Germinal center (tissue), 1 donor: ENCODE measurements at places on chromosomes 3 and 15.

GRCh38 chr15:63815796-63816533 lies 17.8 kb downstream of the HERC1 start:
- DNase-seq = no peak

- no peak for DNase-seq
Measured at GRCh38 chr15:92719021-92719420, 63.4 kb upstream of the FAM174B start.

- DNase-seq = no peak
Measured at GRCh38 chr3:12445523-12446240, 38.6 kb upstream of the TSEN2 start.

GRCh38 chr3:129521611-129522010 lies 6.8 kb upstream of the RHO start:
- no peak for DNase-seq

DNA sequence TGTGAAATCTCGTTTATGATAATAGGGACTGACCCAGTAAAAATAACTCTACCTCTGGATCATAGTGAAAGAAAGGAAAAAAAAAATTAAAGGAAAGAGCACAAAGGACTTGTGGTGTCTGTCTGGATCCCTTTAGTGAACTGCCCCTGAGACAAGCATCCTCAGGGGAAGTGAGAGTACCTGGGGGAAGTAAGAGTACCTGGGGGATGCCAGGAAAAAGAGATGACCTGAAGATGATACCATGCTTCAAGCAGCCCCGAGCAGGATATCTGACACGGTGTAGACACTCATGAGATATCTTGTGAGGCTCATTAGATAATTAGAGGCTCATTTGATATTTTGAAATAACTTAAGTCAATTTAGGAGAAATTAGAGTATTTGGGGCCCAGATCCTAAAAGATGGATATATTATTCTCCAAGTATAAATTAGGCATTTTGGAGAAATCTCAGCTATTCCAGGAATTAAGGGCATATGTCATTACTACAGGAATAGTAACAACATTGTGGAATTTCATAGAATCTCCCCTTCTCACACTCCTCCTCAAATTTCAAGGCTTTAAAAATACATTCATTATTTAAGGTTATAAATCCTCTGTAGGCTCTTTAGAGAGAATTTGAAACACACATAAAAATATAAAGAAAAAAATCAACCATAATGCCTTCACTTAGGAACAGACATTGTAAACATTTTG lies 36.3 kb upstream of the PSMD6 start:
- DNase-seq = no peak

DNA sequence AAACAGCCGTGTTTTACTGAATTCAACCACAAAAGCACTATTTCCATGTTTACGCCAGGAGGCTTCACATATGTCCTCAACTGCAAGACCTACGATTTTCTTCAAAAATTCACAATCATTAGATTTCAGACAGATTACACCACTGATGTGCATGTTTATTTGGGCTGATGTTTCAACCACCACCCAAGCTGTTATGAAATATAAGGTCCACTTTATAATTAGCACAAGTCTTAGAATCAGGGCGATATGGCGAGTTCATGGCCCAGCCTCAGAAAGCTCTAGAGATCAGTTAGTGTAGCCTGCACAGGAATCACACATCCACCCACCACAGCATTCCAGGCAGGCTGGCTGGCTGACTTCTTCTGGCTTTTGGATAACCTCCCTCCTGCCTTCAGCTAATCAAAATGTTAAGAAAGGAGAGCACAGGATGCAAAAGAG lies 15.4 kb downstream of the SH3BP5 start:
- no peak for DNase-seq

- DNase-seq = no peak
Measured at GRCh38 chr3:193729601-193730000, 136.6 kb downstream of the OPA1 start.

DNA sequence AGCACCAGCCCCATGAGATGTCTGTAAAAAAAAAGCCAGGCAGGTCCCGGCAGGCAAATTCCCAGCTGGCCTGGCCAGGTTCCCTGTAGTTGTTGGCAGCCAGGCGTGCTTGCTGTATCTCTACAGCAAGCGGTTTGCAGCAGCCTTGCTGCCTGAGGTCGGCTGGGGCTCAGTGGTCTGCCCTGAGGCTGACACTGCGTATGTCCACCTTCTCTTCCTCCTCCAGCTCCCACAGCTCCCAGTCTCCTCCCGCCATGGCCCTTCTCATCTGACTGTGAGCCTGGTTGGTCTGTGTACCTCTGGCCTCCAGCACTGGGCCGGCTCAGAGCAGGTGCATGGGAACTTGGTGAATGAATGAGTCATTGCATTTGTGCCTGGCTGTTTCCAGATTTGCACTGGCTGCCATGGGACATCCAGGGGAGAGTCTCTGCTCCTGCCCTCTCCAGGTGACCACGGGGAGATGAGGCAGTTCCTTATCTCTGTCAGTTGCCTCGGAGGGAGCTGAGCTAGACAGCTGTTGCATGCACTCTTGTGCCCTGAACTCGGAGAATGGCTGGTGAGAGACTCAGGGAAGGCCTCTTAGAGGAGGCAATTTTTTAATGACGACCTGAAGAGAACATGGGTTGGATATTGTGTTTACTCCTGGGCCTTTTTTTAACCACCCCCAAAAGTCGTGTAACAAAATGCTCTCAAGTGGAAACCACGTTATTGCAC lies 43.0 kb downstream of the SPSB4 start:
- DNase-seq = no peak

DNA sequence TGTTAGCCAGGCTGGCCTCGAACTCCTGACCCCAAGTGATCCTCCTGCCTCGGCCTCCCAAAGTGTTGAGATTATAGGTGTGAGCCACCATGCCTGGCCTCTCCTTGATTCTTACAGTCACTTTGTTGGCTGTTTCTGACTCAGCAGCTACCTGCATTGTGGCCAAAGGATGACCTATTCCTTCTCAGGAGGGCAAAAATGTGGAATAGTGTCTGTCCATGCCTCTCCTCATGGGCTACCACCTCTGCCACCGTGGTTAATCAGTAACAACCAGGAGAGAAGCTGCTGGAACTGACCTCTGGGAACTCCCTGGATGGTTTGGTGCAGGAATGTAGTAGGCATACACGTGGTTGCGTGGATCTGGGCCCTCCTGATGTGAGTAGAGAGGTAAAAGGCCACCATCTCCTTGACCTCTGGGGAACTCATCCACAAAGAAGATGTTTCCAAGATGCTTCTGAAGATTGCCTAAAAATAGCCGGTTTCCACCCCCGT lies 63.3 kb downstream of the FLNB start:
- no peak for DNase-seq

DNA sequence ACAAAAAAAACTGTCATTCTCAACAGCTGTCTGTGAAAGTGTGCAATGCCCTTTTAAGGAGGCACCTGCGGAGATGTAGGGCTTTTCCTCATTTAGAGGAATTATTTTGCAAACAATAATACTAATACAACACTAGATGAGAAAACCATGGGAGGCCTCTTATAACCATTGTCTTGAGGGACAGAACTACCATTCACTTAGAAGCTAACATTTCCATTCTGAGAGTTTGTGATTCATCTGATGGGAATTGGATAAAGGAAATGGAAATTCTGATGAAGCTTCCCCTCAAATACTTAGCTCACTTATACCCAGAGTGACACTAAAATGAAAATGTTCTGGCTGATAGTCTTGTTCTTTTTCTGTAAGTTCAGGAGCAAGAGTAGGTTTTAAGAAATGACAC lies 147.7 kb downstream of the CADPS start:
- DNase-seq = no peak

DNA sequence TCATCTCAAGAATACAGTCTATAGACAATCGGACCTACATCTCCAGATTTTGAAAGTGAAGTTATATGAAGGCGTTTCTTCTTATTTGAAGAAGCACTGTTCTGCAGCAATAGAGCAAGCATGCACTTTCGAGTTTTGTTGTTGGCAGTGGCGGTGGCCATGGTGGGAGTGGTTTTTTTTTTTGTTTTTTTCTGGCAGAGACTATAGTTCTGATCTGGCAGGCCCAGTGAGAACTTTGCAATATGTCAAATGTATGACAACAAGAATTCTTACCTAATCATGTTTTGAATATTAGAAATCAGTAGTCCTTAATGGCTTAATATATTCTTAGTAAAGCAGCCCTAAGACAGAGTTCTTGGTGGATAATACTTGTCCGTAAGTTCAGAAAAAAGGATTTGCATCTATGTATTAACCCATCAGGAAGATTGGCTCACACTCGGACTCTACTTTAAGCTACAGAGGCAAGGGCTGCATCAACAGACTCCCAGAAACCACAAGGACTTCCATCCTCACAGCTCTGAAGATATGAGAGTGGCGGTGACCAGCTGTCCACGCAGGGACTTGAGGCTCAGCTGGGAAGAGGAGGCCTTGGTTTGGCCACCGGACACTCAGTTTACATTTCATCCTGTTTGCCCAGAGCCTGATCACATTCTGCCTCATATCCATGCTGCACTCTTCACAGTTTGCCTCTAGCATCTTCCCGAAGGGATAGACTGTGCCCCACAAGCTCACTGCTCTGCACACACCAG lies 124.1 kb upstream of the THBS1 start:
- DNase-seq = no peak

DNA sequence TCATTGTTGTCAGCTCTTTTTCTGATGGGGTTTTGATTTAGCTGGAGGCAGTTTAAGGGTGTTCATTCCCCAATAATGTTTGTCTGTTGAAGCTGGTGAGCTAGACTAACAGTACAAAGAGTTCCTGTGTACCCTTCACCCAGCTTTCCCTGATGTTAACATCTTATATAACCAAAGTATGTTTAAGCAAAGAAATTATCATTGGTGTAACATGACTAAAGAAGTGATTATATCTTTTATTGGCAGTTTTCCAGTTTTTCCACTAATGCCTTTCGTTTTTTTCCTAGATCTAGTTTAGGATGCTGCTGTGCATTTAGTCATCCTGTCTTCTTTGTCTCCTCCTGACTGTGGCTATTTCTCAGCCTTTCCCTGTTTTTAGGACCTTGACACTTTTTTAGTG lies 165.6 kb downstream of the LPP start:
- DNase-seq = no peak

GRCh38 chr3:66582721-66583423 lies 82.0 kb upstream of the LRIG1 start:
- peak; percentile 74 for DNase-seq

GRCh38 chr15:68612979-68613740 lies 34.4 kb downstream of the CORO2B start:
- DNase-seq = peak; percentile 56

DNA sequence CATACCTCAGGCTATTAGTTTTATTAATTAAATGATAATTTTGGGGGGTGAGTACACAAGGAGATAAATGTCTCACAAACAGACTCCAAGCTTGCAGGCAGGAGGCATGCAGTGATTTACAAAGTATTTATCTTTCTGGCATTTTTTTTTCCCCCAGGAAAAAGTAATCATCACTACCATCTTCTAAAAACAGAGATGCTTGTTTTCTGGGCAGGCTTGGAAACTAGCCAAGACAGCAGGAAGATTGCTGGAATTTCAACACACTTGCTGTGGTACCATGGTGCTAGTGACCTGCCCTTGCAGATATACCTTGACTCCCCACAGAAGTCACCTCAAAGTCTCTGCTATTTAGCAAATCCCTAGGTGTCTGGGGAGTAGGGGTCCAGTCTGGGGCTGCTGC lies 732.8 kb upstream of the CFAP20DC start:
- DNase-seq = no peak

DNA sequence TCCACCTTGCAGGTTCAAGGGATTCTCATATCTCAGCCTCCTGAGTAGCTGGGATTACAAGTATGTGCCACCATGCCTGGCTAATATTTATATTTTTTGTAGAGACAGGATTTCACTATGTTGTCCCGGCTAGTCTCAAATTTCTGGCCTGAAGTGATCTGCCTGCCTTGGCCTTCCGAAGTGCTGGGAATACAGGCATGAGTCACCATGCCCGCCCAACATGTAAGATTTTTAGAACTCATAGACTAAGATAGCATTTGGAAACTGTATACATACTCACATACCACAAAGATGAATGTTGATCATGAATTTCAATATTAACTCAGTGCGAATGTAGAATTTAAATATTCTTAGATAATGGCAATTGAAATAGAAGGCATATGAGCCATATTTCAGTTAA lies 718.9 kb downstream of the NLGN1 start:
- DNase-seq = no peak

GRCh38 chr3:141096981-141097380 lies 45.8 kb downstream of the SPSB4 start:
- no peak for DNase-seq

GRCh38 chr3:128438488-128439072 lies 28.1 kb downstream of the DNAJB8 start:
- DNase-seq = peak; percentile 31

DNA sequence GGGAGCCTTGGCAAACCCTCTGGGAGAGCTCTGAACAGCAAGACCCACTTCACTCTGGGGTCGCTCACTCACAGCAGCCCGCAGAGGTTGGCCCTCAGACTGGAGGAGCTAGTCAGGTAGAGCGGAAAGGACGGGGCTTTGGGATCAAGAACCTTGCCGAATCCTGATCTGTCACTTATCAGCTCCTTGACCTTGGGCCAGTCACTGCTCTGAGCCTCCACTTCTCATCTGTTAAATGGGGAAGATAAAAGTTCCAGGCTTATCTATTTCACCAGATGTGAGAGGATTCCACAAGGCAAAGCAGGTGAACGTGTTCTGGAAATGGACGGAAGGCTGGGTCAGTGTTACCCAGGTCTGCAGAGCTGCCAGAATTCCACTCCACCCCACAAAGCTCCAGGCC lies 29.4 kb downstream of the SEMA5B start:
- DNase-seq = no peak

DNA sequence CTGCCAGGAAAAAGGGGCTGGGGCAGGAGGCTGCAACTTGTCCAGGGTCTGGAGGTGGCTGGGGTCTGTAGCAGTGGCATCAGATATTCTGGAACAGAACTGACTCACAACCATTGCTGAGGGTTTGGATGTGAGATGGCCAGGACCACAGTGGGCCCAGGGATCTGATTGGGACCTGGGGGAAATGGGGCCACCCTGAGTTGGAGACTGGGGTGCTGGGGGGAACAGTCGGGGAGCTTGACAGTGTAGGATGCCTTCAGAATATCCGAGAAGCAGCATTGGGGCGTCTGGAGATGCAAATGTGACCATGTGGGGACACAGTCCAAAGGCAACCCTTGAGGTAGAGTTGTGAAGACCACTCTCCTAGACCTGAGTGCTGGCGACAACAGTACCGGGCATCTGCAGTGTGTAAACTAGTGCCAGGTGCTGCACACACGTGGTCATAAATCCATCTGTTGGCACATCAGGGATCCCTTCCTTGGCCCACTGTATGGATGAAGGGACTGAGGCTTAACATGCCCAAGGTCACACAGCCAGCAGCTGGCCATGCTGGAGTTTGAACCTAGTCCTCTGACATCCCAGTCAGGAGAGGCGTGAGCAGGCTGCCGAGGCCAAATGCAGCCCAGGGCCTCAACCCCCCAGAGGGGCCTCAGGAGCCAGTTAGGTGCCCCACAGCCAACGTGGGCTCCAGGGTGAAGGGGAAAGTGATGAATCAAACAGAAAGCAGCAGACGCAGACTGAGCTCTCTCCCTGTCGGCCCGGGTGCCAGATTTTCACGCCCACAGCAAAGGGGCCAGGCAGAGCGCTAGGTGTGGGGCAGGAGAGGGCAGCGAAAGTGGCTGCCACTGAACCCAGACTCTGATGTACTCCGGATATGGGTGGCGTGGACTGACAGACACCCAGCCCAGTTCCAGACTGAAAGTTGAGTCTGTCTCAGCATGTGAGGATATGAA lies 18.8 kb downstream of the HEMK1 start:
- DNase-seq = no peak
